ENCODE measurements at places on chromosomes 1 and 21. TPM values are rescaled to one million over a fixed set of nuclear protein-coding genes. Genes with fewer than 3 reads are reported as not detected.

Gene VHLL
- 0.52 TPM for total RNA-seq

- no peak for DNase-seq
Measured at GRCh38 chr1:222950892-222951291, 136.1 kb downstream of the DISP1 start.

Gene CD160
- total RNA-seq: not detected

DNA sequence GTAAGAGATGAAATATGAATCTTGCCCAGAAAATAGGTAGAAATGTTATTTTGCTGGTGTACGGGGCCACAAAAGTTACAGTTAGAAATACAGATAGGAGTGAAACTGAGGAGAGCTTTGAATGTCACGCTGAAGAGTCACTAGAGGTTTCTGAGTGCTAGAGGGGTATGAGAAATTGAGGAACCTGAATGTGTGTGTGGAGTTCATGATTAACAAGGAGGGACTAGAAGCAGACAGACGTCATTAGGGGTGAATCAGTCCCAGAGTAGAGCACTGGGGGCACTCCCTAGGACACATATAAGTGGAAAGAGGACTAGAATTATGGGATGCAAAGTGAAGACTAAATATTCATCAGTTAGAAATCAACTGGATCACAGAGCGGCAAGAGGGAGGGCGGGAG lies 188.9 kb upstream of the MAP1LC3C start:
- DNase-seq: no peak
